HepG2 (cell line): ENCODE measurements at places on chromosomes 12 and 14.

DNA sequence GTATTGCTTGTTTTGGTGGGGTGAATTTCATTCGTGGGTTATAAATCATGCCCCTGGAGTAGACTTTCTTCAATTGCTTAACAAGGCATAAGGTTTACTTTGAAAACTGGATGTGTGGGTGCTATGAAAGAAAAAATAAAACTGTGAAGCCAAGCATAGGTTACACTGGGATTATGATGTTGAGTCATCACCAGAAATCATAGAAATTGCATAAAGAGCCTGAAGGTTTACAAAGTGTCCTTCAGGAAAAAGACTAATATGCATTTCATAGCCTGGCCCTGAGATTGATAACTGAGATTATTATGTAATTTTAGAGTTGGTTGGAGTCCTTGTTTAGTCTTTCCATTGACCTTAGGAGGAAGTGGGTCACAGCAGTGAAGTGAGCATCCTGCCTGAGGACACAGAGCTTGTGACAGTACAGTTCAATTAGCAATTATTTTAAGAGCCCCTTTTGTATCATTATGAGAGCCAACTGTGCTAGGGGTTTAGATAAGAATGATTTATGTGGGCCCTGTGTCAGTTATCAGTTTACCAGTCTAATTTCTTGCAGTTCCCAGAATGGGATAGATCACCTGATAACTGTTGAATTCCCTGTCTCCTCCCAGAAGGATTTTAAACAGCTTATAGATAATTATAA, 13.6 kb downstream of the LRRK2 start:
- no peak for DNase-seq

DNA sequence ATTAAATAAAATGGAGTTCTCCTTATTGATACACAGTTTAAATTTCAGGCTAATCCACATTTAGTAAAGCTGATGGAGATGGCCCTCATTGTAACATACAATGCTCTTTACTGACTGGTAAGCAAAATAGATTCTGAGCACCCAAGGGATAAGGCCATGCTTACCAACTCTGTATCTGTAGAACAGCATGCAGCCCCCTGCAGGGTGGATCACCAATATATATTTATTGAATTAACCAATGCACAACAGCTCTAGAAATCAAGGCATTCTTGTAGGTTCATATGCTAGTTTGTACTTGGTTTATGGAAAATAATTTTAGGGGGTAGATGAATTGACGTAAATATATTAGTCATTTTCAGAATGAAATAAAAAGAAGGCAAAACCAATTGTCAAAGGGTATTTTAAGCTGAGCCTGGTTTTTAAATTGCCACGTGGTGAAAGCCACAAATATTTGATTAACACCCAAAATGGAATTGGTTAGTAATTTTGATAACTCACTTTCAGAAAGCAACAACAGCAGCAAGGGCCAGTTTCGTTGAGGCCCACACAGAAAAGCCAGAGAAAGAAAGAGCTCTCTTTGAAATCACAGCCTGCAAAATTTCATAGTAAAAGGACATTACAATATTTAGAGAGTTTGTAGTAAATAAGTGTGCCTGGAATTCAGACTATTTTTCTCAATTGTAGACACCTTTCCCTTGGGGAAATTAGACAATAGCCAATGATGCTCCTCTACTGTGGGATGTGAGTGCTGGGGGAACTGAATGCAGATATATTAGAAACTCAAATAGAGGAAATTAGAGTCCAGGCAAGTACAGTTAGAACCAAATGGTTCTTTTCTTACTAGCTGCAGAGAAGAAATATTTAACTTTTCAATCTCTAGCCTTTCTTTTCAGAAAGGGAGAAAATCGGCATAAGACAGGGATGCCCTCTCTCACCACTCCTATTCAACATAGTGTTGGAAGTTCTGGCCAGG, 216.2 kb upstream of the ABCD2 start:
- DNase-seq, result no peak

DNA sequence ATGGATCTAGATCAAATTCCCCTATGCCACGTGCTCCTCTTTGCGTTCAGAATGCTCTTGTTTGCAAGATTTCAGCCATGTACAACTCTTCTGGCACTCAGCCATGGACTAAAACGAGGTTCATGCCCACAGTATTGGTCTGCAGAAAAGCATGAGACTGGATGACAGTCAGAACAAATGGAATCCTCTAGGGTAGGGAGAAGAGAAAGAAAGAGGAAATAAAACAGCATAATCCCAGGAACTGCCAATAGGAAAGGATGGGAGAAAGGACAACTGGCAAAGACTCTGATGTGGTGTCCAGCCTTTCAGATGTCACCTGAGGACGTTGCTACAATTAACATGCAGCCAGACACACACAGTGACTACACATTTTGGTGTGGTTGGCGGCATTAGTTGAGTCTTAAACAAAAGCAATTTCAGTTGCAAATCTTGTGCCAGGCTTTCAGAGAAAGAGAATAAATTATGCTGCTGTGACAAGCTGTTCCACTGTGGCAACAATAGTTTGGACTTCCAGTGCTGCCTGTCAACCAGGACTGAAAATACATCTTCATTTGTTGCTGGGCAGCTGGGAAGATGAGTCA, 338.0 kb downstream of the RGS6 start:
- no peak for DNase-seq

DNA sequence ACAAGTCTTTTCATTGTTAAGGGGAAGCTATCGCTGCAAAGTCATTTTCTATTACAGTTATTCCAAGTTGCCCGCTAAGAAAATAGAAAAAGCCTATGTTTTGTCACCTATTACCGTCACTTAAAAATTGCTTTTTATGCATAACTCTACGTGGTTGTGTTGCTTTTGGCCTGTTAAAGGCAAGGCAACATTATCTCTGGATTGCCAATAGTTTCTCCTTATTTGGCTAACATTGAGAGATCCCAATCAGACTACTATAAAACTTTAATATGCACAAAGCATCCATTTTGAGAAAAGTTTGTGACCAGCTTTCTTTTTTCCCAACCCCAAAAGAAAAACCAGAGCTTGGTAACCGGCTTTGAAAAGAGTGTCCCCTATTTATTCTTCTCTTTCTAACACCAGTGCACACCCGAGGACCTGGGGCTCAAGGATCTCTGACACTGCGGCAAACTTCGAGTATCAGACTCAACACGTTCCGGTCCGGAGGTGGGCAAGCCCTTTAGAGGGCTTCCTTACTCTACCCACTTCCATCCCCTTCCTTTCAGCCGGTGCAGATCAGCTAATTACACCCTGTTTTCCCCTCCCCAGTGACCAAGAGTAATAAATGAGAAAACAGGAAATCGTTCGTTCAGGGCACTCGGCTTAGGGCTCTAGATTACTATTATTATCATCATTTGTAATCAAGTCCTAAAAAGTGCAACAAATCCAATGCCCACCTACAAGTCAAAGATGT, 1.2 kb downstream of the PPP1R12A start:
- no peak for DNase-seq

GRCh38 chr12:47318963-47319362, 239.2 kb upstream of the AMIGO2 start:
- no peak for DNase-seq

GRCh38 chr14:100910888-100911664, 7.6 kb upstream of the RTL1 start:
- DNase-seq, result no peak

DNA sequence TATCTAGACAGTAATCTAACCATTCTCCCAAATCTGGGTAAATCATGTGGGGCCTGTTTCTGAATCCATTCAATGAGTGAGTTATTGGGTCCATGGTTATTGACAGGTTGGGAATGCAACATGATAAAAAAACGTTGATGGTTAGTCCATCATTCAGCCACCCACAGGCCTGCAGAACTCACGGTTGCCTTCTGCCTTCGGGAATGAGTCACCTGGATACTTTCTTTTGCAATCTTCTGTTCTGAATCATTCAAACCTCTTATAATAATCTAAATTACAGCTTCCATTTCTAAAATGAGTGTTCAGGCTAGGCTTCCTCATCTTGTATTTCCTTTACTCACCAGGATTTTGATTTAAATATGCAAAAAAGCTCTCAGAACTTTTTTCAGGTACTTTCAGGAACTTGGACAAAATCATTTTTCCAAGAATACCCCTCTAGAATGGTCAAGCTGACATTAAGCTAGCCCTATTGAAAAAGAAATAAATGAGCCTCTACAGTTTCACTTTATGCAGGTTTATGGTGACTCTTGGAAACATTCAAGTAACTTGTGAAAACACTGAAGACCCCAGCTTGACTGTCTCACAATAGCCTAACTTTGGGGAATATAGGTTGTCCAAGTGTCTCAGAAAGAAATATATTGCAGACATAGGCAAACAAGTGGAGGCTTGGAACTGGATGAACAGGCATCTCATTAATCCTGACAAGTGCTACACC, 94.4 kb downstream of the KCNK10 start:
- DNase-seq, result no peak

GRCh38 chr12:124394462-124395128, 99.7 kb downstream of the RFLNA start:
- DNase-seq, result no peak

DNA sequence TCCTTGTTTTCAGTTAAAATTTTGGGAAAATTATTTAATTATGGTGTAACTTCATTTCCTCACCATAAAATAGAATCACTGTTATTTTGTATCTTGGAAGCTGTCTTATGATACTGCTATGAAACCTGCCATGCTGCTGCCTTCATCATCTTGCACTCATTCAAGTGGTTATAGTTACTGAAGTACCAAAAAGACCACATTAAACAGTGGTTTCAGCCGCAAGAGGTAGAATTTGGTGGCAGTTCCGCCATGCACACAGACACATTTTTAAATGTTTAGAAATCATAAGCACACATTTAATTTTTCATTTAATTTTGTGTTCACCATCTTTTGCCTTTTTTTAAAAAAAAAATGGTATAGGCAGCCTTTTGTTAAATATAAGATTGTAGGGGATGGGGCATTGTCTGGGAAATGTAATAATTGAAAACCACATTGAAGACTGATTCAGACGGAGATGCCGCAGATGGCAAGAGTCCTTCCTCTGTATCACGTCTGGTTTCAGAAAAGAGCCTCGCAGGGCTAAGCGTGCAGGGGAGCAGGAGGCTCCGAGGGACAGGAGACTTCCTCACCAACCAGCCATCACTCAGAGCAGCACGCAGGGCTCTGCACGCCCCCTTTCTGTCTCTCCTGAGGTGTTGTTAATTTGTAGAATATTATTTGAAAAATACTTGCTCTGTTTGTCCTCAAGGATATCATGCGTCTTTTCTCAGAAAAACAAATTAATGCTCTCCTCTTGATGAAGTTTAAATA, 115.2 kb upstream of the PELI2 start:
- no peak for DNase-seq
